ENCODE measurements at places on chromosomes 16 and 17. TPM values are rescaled to one million over a fixed set of nuclear protein-coding genes. Genes with fewer than 3 reads are reported as not detected.
A peak's percentile ranks its signal among the peaks of the same experiment; 100 is the strongest.

DNA sequence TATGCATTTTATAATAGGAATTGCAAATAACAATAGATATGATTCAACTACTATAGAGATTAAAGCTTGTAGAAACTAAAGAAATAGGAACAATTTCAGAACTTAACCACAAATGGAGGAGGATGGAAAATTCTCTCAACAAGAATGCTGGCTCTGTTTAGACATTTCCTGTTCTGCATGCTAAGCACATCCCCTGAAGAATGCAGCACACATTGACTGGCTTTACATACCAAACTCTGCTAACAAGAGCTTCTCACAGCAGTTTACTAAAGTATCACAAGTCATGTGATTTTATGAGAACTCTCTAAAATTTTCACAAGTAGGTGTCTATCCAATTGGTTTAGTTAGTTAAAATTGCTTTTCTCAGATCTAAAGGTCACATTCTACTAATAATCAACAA is 85.2 kb downstream of the SPAG9 start:
- no peak for DNase-seq
- no peak overlapping the region for H3K4me3 ChIP-seq
- peaks cover 5% of the 10 kb centered on the region for H3K4me1 ChIP-seq
- peaks cover 12% of the 10 kb centered on the region for H3K36me3 ChIP-seq
- no peak overlapping the region for H3K27ac ChIP-seq

- H3K36me3 ChIP-seq: peaks cover 23% of the 10 kb centered on the region
- no peaks in the 10 kb centered on the region for H3K27me3 ChIP-seq
- DNase-seq: no peak
- H3K4me3 ChIP-seq: no peak overlapping the region
- H3K4me1 ChIP-seq: no peaks in the 10 kb centered on the region
Measured at GRCh38 chr16:68339214-68339613, 28.4 kb downstream of the PRMT7 start.

GRCh38 chr17:70795620-70796019 is 626.3 kb downstream of the KCNJ2 start:
- H3K4me1 ChIP-seq: no peaks in the 10 kb centered on the region
- no peaks in the 10 kb centered on the region for H3K36me3 ChIP-seq
- H3K27me3 ChIP-seq: no peaks in the 10 kb centered on the region
- DNase-seq: no peak
- H3K4me3 ChIP-seq: no peak overlapping the region
- no peak overlapping the region for H3K27ac ChIP-seq

DNA sequence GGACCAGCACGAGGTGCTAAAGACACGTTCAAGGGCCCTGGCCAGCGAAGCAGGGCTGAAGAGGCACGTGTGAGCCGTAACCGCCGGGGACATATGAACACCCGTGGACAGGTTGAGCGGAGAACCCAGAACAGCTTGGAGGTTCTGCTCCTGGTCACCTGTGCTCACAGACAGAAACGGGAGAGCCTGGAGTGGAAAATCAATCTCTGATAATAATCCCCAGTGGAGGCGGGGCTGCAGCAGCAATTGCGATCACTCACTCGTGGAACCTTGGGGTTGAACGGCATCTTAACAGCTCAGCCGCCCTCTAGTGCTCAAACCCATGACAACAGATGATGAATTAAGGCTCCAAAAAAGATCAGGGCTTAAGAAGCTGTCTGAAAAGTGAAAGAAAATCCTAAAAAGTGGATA is 25.6 kb downstream of the WIPI1 start:
- no peaks in the 10 kb centered on the region for H3K36me3 ChIP-seq
- H3K27me3 ChIP-seq: no peaks in the 10 kb centered on the region
- DNase-seq: peak; percentile 62
- peaks cover 2% of the 10 kb centered on the region for H3K4me1 ChIP-seq
- no peak overlapping the region for H3K4me3 ChIP-seq
- no peak overlapping the region for H3K27ac ChIP-seq

KRT36 gene
- not detected for total RNA-seq

GRCh38 chr17:3963237-3964201 is 718 bp downstream of the ATP2A3 start:
- H3K36me3 ChIP-seq: peaks cover 5% of the 10 kb centered on the region
- H3K27ac ChIP-seq: peak overlapping the region; percentile 49
- H3K4me1 ChIP-seq: peaks cover 45% of the 10 kb centered on the region
- no peaks in the 10 kb centered on the region for H3K27me3 ChIP-seq
- DNase-seq: peak; percentile 73

DNA sequence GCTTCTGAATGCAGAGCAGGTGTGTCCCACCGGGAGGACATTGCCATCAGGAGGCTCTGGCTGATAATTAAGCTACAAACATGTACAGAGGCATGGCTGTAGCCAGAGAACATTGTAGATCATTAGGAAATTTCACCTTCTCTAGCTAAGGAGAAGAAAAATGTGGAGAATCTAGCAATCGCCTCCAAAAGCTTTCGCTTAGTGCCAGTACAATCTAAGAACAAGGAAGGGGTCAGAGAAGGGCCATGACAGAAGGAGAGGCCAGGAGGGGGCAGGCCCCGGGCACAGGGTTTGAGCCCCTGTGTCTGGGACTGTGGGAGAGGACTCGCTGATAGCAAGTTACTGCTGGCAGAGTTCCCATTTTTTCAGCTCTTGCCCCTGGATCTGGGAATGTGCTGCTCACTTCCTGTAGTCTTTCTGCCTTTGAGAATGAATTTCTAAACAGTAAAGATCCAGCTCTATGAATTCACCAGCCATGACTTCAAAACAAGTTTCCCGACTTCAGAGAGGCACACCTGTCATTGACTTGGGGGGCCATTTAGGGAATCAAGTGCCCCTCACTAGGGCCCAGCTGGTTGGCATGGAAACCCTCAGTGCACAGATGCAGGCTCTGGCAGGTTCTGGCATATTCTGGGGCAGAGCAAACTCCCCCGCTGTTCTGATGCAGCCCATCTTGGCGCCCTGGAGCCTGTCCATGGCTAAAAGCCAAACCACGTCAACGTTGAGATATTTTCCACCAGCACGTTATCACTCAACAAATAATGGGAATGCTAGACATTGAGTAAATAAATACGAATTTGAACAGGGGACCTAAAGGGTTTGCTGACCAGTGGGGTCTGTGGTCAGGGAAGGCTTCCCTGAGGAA is 59.5 kb upstream of the CACNG4 start:
- H3K27ac ChIP-seq: no peak overlapping the region
- no peak for DNase-seq
- peaks cover 4% of the 10 kb centered on the region for H3K27me3 ChIP-seq
- H3K4me1 ChIP-seq: no peaks in the 10 kb centered on the region

DNA sequence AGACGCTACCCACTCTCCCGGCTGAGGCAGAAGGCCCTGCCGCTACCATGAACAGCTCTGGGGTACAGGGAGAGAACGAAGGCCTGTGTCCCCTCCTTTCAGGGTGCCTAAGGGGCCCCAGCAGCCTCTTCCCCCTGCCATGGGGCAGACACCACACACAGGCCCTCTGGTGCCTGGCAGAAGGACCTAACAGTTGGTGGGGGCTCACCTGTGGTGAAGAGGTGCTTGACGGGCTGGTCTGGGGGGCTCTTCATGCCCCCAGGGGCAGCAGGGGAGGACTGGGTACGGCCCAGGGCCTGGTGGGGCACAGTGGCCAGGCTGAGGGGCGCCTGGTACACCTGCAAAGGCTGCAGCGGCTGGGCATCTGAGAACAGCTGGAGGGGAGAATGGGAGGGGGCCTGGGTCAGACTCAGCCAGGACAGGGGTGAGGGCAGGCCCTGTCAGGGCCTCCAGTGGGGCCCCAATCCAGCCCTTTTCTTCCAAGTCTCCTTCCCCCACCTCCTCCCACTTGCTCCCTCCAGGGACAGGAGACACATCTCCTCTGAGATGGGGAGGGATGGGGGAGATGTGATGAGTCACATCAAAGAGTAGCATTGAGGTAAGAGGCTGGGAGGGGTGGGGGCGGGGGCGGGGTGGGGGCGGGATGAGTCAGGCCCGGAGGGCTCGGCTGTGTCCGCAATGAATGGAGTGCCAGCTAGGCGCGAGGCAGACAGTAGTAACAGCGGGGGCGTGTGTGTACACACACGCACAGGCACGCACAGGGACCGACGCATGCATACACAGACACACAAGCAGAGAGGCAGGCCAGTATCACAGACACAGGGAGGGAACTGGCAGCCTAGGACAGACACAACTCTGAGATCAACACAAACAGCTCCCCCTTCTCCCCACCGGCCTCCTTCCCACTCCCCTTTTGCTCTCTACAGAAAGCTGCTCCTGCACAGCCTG is 16.1 kb downstream of the G6PC3 start:
- no peak overlapping the region for H3K27ac ChIP-seq
- DNase-seq: no peak
- peaks cover 18% of the 10 kb centered on the region for H3K36me3 ChIP-seq
- no peak overlapping the region for H3K4me3 ChIP-seq
- H3K27me3 ChIP-seq: no peaks in the 10 kb centered on the region

GRCh38 chr16:1188432-1189189 is 35.7 kb downstream of the CACNA1H start:
- H3K36me3 ChIP-seq: no peaks in the 10 kb centered on the region
- no peak overlapping the region for H3K27ac ChIP-seq
- H3K27me3 ChIP-seq: peaks cover 52% of the 10 kb centered on the region

DNA sequence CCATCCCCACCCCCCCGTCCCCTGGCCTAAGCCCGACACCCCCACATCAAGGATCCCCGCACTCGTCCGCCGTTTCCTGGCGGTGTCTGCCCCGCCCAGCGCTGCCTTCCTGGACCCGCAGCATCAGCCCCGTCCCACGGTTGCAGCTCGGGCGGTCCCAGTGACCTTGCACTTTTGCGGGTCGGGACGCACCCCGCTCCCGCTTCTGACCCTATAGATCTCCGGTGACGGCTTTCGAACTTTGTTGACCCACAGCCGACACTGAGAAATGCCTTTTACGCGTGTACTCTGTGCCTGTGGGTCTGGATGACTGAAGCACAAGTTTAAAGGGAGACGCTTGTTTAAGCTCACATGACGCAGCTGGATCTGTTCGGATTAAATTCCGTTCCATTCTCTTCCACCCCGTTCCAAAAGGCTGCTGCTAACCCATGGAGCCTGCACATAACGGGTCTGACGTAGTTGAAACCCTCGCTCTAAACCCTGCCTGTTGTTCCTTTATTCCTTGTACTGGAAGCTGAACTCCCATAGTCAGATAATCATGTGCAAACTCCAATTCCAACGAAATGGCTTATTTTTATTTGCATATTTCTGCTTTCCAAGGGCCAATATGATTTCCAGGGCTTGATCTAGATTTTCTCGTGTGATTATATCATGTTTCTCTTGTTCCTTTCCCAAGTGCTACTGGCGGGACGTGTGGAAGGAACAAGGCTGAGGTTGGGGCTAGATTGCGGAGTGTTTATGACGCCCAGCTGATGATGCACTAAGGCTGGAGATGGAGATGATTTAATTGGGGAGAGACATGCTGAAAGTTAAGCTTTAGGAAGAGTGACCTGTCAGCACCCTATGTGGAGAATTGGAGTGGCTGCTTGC is 834 bp downstream of the FLYWCH1 start:
- peaks cover 2% of the 10 kb centered on the region for H3K27me3 ChIP-seq
- peak overlapping the region; percentile 69 for H3K4me3 ChIP-seq
- DNase-seq: no peak
- H3K27ac ChIP-seq: peak overlapping the region; percentile 52

CLEC18A gene
- 2.0 TPM for total RNA-seq

DNA sequence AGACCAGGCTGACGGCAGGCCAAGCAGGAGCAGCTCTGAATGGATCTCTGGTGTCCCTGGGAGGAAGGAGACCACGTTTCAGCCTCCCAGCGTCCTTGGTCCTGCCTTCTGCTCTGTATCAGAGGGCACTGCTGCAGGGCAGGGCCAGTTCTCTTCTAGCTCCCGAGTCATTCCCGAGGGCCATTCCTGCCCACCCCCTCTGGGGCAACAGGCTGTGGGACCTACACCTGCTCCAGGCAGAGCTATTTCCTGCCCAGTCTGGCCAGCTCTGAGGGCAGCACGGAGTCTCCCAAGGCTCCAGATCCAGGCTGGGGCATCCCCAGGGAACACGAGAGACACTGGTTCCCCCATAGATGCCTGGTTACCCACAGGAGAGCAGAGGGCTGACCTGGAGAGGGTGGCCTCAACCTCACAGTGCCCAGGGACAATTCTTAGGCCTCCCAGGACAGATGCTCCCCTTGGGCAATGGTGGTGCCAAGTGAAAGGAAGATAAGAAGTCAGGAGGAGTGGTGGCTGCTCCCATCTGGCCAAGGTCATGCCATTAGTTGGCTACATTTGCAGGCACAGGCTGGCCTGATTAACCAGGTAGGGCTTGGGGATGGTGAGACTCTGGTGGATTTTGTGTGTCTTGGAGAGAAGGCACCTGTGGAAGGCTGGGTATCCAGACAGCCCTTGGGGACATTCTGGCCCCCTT is 2.0 kb downstream of the WFIKKN2 start:
- H3K27ac ChIP-seq: no peak overlapping the region
- DNase-seq: no peak
- H3K4me1 ChIP-seq: no peaks in the 10 kb centered on the region
- no peaks in the 10 kb centered on the region for H3K36me3 ChIP-seq
- no peak overlapping the region for H3K4me3 ChIP-seq

DNA sequence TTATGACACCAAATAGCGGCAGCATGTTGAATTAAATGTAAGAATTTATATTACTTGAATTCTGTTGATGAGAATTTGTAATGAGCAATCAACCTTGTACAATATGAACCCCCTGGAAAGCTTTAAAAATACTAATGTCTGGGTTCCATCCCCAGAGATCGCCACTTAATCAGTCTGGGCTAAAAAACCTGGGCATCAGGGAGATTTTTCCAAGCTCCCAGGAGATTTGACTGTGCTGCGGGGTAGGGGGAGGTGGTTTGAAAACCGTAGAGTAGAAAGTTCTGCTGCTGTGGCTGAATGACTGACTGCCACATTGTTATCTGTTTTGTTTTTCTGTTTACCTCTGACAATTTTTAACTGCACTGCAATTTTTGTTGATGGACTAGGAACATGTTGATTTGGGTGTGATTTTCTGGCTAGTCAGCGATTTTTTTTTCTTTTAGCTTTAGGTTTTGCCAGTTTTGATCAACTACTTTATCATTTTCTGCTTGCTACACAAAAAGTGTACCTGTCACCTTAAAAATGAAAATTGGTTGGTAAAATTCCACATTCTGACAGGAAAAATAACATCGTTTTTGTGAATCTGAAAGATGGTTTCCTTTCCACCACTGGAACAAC is 79.3 kb downstream of the PCTP start:
- H3K27ac ChIP-seq: no peak overlapping the region
- no peaks in the 10 kb centered on the region for H3K4me1 ChIP-seq
- H3K36me3 ChIP-seq: no peaks in the 10 kb centered on the region
- DNase-seq: no peak

TMEM219 gene
- 80.4 TPM for total RNA-seq

DNA sequence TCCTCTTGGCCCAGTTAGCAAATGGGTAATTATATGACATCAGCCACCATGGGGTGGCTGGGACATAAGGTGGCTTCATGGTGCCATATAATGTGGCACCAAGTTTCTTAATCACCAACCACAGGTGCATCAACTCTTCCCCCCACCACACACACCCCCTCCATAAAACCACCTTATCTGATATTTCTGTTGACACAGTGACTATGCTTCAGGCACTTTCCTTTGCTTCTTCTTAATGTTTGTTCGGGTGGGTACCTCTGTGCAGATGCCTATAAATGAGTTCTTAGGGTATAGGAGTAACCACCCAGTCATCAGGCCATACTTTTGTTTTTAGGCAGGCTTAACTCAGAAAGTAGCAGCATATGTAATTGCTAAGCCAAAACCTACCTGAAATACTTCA is 29.5 kb downstream of the RNF43 start:
- H3K4me3 ChIP-seq: no peak overlapping the region
- no peaks in the 10 kb centered on the region for H3K4me1 ChIP-seq
- H3K27ac ChIP-seq: peak overlapping the region; percentile 8
- no peaks in the 10 kb centered on the region for H3K27me3 ChIP-seq

GRCh38 chr17:41413353-41413957 is 10.9 kb downstream of the KRT37 start:
- no peak overlapping the region for H3K4me3 ChIP-seq
- H3K36me3 ChIP-seq: no peaks in the 10 kb centered on the region
- H3K27ac ChIP-seq: no peak overlapping the region
- H3K4me1 ChIP-seq: peaks cover 11% of the 10 kb centered on the region
- no peaks in the 10 kb centered on the region for H3K27me3 ChIP-seq

INTS2 gene
- total RNA-seq: 16.9 TPM

GSG1L gene
- not detected for total RNA-seq

PRR29 gene
- total RNA-seq: 1.1 TPM

ATF7IP2 gene
- total RNA-seq: 49.1 TPM

Data from T-cell (primary cell).